WERI-Rb-1 (cell line): ENCODE measurements at places on chromosomes 4 and X.

DNA sequence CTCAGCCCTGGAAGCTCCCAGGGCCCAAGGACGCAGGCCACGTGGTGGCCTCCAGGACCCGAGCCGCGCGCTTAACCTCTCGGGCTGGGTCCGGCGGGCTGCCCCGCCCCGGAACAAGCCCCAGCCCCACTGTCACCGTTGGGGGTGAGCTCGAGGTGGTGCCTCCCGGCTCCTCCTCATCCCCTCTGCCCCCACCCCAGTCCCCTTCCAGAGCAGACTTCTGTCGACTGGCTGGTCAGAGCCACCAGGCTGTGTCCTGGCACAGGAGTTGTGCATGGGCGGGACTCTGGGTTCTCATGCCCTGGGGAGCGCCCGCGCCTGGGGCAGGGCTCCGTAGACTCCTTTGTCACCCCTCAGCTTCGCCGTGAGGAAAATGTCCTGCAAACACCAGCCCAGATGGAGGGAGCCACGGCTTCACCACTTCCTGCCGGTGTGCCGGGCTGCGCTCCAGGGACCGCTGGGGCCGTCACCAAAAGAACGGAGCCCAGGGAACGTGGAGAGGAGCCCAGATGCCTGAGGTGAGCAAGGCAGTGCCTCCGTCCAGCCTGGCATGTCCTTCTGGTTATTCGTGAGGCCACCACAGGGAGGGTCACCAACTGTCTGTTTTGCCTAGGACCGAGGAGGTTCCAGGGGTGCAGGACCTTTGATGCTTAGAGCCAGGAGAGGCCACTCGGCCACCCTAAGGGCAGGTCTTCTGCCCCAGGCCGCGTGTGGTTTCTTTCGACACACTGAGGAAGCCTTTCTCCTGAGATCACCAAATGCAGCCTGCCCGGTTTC lies 7.1 kb upstream of the RGS12 start:
- DNase-seq = no peak

- no peak for DNase-seq
Measured at GRCh38 chrX:24412637-24413363, 52.3 kb upstream of the PDK3 start.

- peak; percentile 98 for DNase-seq
Measured at GRCh38 chr4:2402048-2402842, 16.2 kb downstream of the ZFYVE28 start.

DNA sequence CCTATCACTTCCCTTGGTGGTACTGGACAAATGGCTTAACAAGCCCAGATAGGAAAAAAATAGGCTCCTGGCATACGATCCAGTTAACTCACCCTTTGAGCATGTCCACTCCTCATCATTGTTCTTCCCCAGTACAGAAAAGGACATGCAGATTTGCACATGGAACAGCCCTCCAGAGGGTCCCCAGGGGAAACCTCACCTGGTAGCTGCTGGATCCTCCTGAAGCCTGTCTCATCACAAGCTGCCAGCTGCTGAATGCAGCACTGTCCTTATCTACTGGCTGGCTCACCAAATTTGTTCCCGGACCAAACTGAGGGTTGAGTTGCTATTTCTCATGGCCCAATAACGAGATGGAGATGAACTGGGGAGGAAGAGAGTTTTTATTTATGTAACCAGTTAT lies 49.4 kb downstream of the SERTM2 start:
- no peak for DNase-seq

DNA sequence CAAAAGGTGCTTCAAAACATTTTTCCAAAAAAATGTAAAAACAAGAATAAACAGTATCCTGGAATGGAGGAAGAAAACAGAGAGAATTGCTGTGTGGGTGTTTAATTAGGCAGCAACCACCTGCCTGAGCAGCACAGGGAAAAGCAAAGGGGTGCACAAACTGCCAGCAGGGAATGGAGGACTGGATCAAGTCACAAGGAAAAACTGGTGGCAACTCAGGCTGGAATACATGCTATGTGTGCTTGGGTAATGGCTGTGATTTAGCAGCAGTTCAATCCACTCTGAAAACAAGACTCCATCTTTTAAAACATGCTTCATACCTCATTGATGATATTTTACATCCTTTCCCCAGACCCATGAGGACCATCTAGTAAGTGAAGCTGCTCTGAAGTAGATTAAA lies 179.5 kb downstream of the HS6ST2 start:
- no peak for DNase-seq

GRCh38 chrX:11792461-11793421 lies 34.7 kb downstream of the MSL3 start:
- no peak for DNase-seq

- DNase-seq = no peak
Measured at GRCh38 chr4:7659429-7660175, 224.9 kb upstream of the PSAPL1 start.

GRCh38 chrX:104104676-104105075 lies 7.6 kb upstream of the ZCCHC18 start:
- DNase-seq = no peak

- DNase-seq = peak; percentile 9
Measured at GRCh38 chrX:76127341-76127740, 45.5 kb upstream of the PBDC1 start.

- DNase-seq = no peak
Measured at GRCh38 chrX:106894978-106895452, 8.1 kb downstream of the RIPPLY1 start.

- no peak for DNase-seq
Measured at GRCh38 chr4:125994024-125994423, 679.3 kb downstream of the FAT4 start.

DNA sequence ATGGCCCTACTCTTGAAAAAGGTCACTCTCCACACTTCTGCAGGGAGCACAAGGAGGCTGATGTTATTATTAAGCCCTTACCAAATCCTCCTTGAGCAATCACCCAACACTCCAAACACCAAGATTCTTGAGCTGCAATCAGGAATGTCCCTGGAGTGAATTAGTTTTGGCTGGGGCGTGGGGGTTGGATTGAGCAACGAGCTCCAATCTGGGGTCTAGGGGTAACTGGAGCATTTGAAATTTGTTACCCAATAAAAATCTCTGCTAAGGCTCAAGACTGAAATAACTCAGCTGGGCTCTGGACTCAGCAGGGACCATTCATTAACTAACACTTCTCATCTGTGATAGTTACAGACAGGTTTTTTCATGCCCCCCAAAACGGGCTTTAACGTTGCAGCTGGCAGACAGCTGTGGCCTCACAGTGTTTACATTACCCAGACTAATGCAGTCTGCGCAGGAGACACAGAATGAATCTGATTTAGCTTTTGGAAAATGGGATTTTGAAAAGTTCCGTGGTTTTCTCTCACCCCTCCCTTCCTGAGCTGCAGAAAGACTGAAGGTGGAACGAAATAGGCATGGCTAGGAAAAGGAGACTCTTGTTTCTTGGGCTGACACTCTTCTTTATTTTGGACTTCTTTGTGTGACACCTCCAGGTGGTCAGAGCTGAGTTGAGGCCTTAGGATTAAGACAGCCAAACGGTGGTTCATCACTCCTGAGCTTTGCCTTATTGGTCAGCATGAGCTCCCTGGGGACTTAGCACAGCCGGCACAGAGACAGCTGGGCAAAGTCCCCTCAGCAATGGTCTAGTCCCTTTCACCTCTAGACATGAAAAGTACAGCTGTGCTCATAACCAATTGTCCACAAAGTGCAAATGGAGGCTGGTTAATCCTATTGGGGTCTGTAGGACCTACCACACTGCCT lies 26.6 kb downstream of the PLAC1 start:
- DNase-seq = peak; percentile 47

DNA sequence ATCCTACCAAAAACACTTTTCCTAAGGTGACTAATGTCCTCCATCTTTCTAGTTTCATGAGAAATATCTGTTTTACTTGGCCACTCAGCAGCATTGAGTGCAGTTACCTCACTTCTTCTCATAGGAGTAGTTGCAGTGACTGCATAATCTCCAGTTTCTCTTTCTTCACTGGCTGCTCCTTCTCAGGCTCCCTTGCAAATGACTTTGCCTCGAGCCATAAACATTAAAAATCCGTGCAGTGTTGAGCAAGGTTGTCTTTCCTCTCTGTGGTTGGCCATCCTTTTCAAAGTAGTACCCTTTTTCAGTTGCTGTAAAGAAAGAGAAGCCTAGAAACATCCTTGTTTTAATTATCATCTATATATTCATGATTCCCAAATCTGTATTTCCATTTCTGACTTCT lies 10.2 kb upstream of the PRKG2 start:
- no peak for DNase-seq

- DNase-seq = no peak
Measured at GRCh38 chrX:130669233-130669632, 233.8 kb downstream of the ENOX2 start.

DNA sequence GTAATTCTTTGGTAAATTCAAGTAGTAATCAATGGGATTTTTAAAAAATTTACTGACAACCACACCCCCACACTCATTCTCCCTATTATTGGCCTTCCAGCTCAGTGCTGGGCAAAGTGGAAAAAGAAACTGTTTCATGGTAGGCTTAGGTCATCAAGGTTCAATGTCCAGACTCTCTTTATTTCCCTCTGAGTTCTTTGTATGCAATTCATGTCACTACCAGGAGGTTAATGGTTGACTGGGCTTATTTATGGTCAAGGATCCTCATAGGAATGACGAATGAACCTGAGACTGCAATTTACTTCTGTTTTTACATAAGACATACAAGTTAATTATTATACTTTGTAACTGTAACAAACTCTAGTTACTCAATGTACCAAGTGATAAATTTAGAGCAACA lies 403.2 kb downstream of the KLHL13 start:
- no peak for DNase-seq

- DNase-seq = no peak
Measured at GRCh38 chrX:149207518-149207917, 297.6 kb downstream of the IDS start.

DNA sequence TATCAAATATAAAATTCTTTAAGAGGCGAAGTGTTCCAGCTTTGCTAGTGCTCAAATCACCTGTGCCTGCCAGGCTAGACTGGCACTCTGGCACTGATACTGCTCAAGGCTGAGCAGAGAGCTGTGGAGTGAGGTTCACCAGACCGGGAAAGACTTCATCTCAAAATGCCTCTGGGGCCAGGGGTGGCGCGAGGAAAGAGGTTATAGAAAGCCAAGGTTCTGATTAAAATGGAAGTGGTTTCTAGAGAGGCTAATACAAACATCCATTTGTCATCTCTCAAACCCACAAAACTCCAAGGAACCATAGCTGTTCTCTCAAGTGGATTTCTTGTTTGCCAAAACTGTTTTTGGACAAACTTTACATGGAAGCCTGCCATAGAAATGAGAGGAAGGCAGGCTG lies 41.5 kb downstream of the F11 start:
- no peak for DNase-seq

DNA sequence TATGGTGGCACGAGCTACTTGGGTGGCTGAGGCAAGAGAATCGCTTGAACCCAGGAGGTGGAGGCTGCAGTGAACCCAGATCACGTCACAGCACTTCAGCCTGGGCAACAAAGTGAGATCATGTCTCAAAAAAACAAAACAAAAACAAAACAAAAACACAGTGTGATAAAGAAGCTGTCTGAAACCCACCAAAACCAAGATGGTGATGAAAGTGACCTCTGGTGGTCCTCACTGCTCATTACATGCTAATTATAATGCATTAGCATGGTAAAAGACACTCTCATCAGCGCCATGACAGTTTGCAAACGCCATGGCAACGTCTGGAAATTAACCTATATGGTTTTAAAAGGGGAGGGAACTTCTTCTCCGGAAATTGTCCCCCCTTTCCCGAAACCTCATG lies 29.4 kb upstream of the OPHN1 start:
- peak; percentile 7 for DNase-seq

DNA sequence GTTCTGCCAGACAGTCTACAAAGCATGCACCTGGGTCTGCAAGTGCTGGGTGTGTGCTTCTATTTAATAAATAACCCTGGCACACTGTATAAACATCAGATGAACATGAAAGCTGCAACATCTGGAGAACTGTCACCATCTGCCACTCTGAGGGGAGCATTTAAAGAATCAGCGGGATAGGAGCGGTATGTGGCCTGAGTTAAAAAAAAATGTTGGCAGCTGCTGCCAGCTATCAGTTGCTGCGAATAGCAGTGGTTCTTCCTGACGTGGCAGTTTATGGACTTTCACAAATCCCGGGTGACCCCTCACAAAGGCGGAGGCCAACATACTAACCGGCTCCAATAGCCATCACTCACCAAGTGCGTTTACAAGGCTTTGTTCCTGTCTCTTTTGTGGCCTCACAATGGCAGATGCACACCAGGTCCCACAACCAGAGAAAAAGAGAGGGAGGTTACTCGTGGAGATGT lies 95.1 kb downstream of the RASL11B start:
- DNase-seq = no peak

GRCh38 chr4:123452616-123453015 lies 56.0 kb downstream of the SPRY1 start:
- no peak for DNase-seq

DNA sequence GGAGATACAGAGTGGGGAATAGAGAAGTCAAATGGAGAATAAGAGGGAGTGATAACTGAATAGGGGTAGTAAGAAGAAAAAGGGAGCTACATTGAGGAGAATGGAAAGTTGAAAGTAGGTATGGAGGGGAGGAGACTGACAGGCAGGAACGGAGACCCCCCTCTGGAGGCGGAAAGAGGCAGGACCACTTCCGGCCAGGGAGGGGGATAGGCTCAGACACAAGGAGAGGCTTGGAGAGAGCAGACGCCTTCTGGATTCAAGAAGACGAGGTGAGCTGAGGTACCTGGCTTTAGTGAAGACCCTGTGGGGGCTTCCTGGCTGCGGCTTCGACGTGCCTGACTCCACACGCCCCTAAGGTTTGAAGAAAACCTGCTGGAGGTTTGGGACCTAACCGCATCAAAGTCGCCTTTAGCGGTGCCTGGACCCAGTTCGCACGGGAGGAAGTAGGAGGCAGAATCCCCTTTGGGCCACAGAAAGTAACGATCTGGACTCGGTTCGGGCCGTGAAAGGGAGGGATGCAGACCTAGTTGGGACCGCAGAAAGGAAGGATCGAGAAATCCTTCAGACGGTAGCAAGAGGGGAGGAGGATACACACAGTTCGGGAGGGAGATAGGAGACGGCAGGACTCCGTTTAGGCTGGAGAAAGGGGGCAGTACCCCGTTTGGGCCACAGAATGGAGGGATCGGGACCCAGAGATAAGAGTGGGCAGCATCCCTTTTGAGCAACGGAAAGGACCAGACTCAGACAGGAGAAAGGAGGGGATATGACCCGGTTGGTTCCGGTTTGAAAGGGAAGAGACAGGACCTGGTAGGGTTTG lies at the start of gene TRO:
TSS of gene TRO (plus strand) at position 215 of the 817 bp plus-strand sequence. CDS start 1,423 bp downstream, outside the sequence.
- peak; percentile 35 for DNase-seq

- DNase-seq = no peak
Measured at GRCh38 chrX:23785580-23785979, 2.6 kb downstream of the SAT1 start.
